ENCODE measurements at places on chromosomes 7 and 10. TPM values are rescaled to one million over a fixed set of nuclear protein-coding genes. Genes with fewer than 3 reads are reported as not detected.

TACC2 gene
- 27.0 TPM for total RNA-seq

ACTR3C gene
- 8.3 TPM for total RNA-seq

NKX1-2 gene
- total RNA-seq: 0.54 TPM

PDZD7 gene
- total RNA-seq: 5.9 TPM

CLCN1 gene
- total RNA-seq: not detected

SPDYE5 gene
- total RNA-seq: not detected

DNA sequence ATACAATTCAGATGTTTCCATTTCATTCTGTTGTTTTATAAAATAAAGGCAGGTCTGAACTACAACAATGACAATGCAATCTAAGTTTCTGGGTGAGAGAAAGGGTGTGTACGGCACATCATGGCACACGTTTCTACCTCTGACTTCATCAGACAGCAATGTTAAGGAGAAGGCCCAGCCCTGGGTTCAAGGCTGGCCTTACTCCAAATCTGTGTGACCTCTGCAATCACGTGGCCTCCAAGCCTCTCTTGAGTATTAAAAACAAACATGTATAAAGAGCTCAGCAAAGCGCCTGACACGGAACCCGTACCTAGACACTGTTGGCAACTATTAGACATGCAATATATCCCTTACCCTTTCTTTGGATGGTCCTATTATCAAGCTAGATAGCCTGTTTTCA, 114.1 kb downstream of the LARP4B start:
- DNase-seq: no peak

DNA sequence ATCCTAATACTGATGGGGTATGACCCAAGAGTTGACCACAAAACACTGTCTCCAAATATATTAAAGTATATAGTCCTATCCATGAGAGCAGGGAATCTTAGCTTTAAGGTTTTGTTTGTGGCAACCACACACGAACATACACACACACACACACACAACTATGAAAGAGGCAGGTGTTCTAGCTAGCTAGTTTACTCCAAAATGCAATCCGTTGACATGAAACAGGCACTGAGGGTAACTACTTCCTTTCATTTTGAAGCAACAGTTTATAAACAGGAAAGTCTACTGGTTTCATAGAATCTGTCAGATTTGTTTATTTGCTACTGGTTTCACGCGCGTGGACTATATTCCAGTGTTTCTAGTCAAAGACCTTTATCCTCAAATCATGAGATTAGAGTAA, 14.8 kb downstream of the HTR5A start:
- no peak for DNase-seq

DNA sequence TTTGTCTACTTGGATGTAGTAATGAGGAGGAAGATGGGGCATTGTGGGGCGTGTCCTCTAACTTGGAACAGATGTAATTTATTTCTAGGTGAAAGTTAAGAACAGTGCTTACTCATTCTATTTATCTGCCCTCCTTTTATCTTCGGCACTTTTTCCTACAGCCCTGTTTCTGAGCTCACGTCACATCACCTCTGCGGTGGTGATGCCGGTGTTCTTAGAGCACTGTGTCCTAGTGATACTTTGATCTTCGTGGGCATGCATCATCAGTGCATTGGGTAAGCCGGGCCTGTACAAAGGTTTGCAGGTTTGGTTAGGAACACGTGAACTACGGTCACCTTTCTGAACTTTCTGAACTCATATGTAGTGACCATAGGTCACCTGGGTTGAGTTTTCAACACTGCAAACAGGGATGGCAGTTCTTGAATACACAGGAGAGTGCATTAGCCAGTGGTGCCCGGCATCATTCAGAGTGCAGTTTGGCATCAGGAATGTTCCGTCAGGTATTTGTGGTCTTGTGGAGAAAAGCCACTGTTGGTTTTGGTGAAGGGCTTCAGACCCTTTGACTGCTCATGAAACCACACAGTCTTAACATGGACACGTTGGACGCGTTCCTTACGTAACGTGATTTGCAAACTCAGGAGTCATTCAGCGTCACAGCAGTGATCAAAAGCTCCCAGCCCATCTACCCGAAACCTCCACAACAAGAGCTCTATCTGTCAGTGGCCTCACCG, 5.6 kb downstream of the POR start:
- DNase-seq: no peak

GRCh38 chr10:130430852-130431704, 294.9 kb downstream of the GLRX3 start:
- no peak for DNase-seq

DNA sequence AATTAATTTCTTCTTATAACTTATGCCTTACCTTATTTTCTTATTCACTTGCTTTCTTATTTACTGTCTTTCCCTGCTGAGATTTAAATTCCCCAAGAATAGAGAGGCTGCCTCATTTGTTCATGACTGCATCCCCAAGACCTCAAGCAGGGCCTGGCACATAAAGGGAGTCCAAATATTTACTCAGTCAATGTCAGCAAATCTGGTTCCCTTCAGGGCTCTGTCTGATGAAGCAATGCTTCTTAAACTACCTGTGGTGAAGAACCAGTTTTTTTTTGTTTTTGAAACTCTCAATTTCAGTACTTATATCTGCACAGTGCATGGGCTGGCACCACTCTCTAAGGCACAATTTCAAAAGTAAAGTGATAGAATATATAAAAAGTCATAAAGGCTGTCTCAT, 4.7 kb downstream of the ZNF239 start:
- no peak for DNase-seq

DNA sequence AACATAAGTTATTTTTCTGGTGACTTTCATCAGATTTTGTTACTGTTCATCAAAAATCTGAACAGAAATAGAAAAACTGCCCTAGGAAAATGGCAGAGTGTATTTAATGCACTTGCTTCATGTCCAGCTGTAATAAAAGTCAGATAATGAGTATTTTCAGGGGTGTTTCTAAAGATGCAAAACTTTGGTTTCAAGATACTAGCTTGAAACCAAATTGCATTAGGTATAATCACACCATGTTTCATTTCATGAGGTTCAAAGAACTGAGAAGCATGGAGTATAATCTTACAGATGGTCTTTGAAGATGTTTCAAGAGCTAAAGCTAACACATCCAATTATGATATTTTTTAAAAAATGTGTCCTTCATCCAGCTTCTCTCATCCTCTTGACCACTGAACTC, 128.9 kb downstream of the NRCAM start:
- DNase-seq: no peak

DNA sequence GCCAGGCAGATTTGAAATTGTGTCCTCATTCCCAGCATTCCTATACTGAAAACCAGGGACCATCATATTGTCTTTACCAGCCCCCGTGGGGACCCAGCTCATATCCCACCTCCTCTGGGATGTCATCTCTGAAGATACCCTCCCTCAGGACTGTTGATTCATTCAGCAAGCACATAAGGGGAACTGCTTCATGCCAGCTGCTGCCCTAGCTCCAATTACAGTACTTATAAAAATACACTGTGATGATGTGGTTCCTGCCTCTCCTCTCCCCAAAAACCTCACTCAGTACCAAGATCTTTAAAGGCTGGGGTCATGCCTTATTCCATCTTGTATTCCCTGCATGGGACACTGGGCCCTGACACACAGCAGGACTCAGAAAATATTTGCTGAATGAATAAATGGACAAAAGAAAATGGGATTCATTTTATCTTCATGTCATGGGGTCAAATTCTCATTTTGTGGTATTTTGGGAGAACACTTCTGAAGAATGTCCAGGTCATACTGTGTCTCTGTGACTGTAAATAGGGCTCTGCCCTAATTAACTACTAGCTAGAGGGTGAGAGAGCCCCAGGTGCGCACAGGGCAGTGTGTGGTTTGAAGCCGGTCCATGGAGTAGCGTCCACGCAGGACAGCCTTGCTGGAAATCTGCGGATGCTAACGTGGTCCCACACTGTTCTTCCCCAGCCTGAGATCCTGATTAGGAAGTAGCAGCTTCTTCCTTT, 29.0 kb upstream of the DAGLB start:
- no peak for DNase-seq

- no peak for DNase-seq
Observed at GRCh38 chr7:158847451-158847866, 8.9 kb upstream of the DYNC2I1 start.

- DNase-seq: no peak
Observed at GRCh38 chr7:6631605-6632004, 5.5 kb upstream of the ZNF316 start.

All from cerebellum (tissue), 4 donors.